Smooth muscle cell of bladder (primary cell): ENCODE measurements at places on chromosomes 5 and 9. TPM values are rescaled to one million over a fixed set of nuclear protein-coding genes. Genes with fewer than 3 reads are reported as not detected.

The PCDHB7 gene
- total RNA-seq, result 0.18 and 0.71 TPM in 2 replicates

The PAXX gene
- 6.6 and 7.5 TPM in 2 replicates for total RNA-seq

The HMCN2 gene
- total RNA-seq, result under 0.01 TPM in 2 replicates

The PLPP7 gene
- 6.8 and 14.0 TPM in 2 replicates for total RNA-seq

The SLC2A8 gene
- total RNA-seq, result 7.4 and 8.4 TPM in 2 replicates

The IFNA10 gene
- total RNA-seq, result not detected in 2 replicates

The IFNA2 gene
- total RNA-seq, result not detected in 2 replicates

The TTC23L gene
- 0.37 and 0.43 TPM in 2 replicates for total RNA-seq

The GABRA1 gene
- total RNA-seq, result not detected in 2 replicates

The ARL14EPL gene
- 0.18 TPM in 1 of 2 replicates, not detected in the other for total RNA-seq

The LCN2 gene
- total RNA-seq, result not detected in 2 replicates

The SPINK4 gene
- total RNA-seq, result 0.74 and 2.6 TPM in 2 replicates

The DNAH5 gene
- total RNA-seq, result 0.09 and 2.3 TPM in 2 replicates

The LPAR1 gene
- 101 and 119 TPM in 2 replicates for total RNA-seq

The SPEF2 gene
- total RNA-seq, result 1.1 and 2.2 TPM in 2 replicates

The INSL6 gene
- not detected in 2 replicates for total RNA-seq

The ANXA6 gene
- 482 and 529 TPM in 2 replicates for total RNA-seq

The NMUR2 gene
- not detected in 2 replicates for total RNA-seq

The C7 gene
- total RNA-seq, result 1.1 and 4.0 TPM in 2 replicates

The C9orf153 gene
- 0.18 and 0.43 TPM in 2 replicates for total RNA-seq

The SPATA31A3 gene
- total RNA-seq, result not detected in 2 replicates

The DYNC2I2 gene
- 23.5 and 25.1 TPM in 2 replicates for total RNA-seq

The ATG12 gene
- 28.0 and 36.0 TPM in 2 replicates for total RNA-seq

The THBS4 gene
- total RNA-seq, result 1.1 and 3.2 TPM in 2 replicates

The TPM2 gene
- 1,100 and 1,291 TPM in 2 replicates for total RNA-seq

The PCDHB13 gene
- total RNA-seq, result 0.28 TPM in 2 replicates

The IFNB1 gene
- not detected in 2 replicates for total RNA-seq

The CTXN3 gene
- total RNA-seq, result not detected in 2 replicates

The OR1J2 gene
- total RNA-seq, result 0.14 TPM in 1 of 2 replicates, not detected in the other

The ZNF658 gene
- total RNA-seq, result 4.0 and 4.9 TPM in 2 replicates

The IL17B gene
- total RNA-seq, result 0.28 TPM in 1 of 2 replicates, not detected in the other

The ANKRD34B gene
- total RNA-seq, result under 0.01 TPM in 1 of 2 replicates, not detected in the other

The FBP1 gene
- not detected in 2 replicates for total RNA-seq

The PROB1 gene
- 0.71 and 1.0 TPM in 2 replicates for total RNA-seq

The AGXT2 gene
- total RNA-seq, result not detected in 2 replicates

The KDM3B gene
- 33.3 and 36.3 TPM in 2 replicates for total RNA-seq

The FUT7 gene
- not detected in 2 replicates for total RNA-seq

The FRMD3 gene
- 0.14 and 0.18 TPM in 2 replicates for total RNA-seq

The ADGRD2 gene
- total RNA-seq, result not detected in 2 replicates

The ZNF879 gene
- total RNA-seq, result 3.6 and 3.8 TPM in 2 replicates

The MAP3K1 gene
- total RNA-seq, result 6.1 and 7.4 TPM in 2 replicates

The OBP2A gene
- not detected in 2 replicates for total RNA-seq

The SPINK7 gene
- not detected in 2 replicates for total RNA-seq

The TNC gene
- 46.8 and 73.0 TPM in 2 replicates for total RNA-seq

The RIOK2 gene
- total RNA-seq, result 25.9 and 32.6 TPM in 2 replicates

The CER1 gene
- total RNA-seq, result not detected in 2 replicates

The DIRAS2 gene
- total RNA-seq, result 6.7 and 10.1 TPM in 2 replicates

The PCDHGB2 gene
- total RNA-seq, result 2.4 and 2.7 TPM in 2 replicates

The TPD52L3 gene
- total RNA-seq, result not detected in 2 replicates

The FOXD4L3 gene
- total RNA-seq, result not detected in 2 replicates

The SV2C gene
- total RNA-seq, result not detected in 2 replicates

The PRLR gene
- 0.14 and 0.18 TPM in 2 replicates for total RNA-seq
